ENCODE measurements at places on chromosomes 7 and 10.

DNA sequence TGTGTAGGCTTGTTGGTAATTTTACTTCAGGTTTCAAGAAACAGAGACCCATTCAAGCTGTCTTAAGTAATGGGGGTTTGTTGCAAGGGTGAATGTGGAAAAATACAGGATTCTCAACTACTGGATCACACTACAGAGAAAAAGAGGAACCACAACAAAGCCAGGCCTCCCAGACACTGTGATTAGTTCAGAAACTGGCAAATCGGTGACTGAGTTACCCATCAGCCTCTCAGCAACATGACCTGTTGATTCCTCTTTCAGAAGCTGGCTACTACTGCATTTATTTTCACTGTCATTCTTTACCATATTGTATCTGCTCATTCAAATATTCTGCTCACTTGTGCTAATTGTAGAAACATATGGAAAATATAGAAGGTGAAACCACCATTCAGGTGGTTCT is 16.0 kb downstream of the CCDC71L start:
- DNase-seq: no peak

GRCh38 chr10:114347241-114347640 is 57.1 kb downstream of the AFAP1L2 start:
- no peak for DNase-seq

DNA sequence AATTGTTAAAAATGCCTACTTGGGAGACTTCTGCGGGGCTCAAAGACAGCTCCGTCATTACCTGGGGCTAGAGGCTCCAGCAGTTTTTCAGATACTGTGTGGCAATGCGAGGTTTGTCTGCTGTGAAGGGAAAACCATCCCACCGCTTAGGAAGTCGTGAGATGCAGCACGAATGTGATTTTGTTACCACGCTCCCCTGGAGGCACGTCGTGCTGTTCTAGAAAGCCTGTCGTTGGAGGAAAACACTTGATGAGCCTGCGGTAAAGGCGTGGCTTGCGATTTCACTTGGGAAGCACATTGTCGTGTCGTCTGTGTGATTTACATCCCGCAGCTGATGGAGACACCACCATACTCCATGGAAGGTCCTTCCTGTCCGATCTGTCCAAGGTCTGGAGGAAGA is 39.3 kb downstream of the CAMK1D start:
- DNase-seq: no peak

DNA sequence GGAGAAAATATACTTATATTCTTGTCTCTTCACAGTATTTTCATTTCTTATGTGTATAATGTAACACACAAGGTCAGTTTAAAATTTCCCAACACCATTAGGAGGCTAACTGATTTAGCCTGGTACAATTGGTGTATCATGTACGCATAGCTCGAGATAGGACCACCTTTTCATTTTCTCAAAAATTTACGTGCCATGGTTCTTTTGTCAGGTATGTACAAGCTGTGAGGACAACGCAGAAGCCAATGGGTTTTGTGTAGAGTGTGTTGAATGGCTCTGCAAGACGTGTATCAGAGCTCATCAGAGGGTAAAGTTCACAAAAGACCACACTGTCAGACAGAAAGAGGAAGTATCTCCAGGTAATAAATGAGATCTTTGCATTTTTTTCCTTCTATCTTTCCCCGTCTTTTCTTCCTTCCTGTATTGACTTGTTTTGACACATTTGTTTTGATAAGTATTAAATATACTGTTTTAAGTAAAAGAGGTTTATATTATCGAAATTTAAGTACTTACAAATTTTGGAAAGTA is 55.0 kb downstream of the TRIM24 start:
- DNase-seq: no peak

DNA sequence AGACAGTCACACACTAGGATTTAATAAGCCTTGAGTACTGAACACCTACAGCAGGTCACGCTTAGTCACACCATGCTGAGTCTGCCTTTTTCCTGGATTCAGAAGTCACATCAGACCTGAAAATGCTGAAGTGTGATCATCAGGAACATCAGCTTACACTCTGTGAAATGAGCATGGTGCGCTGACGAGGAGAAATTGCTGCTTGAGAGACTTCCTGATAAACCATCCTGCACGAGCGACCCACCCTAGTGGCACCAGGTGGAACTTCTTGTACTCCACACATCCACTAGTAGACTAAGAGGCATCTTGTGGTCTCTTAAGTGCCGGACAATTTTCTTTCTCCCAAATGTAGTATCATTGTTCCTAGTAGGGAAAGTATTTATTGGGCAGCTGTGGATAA is 51.8 kb upstream of the MRLN start:
- DNase-seq: no peak

GRCh38 chr10:130236711-130237110 is 100.5 kb downstream of the GLRX3 start:
- DNase-seq: no peak

DNA sequence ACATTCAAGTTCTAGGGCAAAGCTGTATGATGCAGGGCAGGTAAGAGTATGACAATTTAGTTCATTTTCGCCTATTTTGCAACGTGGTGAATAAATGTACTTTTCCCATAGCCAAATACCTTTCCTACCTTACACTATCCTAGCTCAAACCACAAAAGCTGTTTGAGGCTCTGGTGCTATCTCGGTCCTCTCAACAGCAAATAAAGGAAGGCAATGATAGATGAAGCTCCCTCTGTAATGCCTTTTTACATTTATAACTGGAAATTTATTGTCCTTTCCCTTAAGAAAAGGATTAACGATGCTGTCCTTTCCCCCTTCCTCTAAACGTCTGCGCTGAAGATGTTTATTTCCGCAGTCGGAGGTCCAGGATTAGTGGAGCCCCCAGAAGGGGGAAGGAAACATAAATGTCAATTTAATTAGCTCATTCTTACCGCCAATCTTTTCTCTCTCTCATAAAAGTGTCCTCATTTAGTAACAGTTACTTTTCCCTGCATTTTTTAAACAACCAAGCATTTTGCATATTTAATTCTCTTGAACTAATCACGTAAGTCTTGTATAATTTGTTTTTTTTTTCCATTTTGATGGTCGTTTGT is 114.6 kb downstream of the PIP4K2A start:
- DNase-seq: no peak

DNA sequence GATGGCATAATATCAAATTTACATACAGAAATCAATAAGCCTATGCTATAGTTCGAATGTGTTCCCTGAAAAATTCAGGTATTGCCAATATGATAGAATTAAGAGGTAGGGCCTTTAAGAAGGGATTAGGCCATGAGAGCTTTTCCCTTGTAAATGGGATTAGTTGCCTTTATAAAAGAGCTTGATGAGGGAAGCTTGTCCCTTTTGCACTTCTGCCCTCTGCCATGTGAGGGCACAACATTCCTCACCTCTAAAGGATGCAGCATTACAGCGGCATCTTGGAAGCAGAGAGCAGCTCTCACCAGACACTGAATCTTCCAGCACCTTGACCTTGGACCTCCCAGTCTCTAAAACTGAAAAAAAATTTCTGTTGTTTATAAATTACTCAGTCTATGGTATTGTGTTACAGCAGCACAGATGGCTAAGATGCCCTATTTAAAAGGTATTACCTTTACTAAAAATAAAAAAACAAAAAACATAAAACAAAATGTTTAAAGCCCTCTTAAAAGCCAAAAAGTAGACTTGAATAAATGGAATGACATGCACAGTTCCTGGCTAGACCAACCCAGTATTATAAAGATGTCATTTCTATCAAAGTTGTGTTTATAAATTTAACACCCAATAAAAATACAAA is 909.6 kb downstream of the REEP3 start:
- DNase-seq: no peak

- DNase-seq: no peak
These were observed 945 bp downstream of the ADO start for GRCh38 chr10:62805231-62806099.

- DNase-seq: no peak
These were observed 6.8 kb upstream of the VSIR start for GRCh38 chr10:71780156-71780555.

GRCh38 chr7:50203521-50203920 is 101.0 kb upstream of the IKZF1 start:
- no peak for DNase-seq

DNA sequence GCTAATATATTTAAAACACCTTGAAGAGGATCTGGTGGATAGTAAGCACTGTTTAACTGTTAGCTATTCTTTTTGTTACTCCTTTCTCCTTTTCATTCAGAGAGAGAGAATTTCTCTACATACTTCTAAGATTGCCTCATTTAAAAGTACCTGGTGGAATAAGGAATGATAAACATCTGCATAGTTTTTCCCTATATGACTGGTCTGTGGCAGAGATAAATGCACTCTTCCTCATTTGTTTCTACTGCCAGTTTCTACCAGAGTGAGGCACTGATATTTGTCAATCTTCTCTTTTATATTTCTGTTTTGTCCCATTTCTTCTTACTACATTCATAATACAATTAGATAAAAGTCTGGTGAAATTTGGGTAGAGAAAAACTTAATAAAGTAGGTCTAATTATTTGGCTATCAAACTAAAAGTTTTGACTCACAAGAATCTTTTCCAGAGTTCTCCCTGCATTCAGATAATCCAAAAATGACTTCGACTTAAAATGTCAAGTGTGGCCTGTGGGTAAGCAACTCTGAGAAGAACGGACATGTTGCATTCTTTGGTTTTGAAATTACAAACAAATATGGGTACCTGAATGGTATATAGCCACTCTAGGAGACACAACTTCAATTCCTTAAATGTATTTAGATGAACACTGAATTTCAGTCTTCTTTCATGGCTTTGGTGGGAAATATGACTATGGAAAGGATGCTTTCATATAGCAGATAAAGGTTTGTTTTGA is 38.8 kb downstream of the RNLS start:
- DNase-seq: no peak

DNA sequence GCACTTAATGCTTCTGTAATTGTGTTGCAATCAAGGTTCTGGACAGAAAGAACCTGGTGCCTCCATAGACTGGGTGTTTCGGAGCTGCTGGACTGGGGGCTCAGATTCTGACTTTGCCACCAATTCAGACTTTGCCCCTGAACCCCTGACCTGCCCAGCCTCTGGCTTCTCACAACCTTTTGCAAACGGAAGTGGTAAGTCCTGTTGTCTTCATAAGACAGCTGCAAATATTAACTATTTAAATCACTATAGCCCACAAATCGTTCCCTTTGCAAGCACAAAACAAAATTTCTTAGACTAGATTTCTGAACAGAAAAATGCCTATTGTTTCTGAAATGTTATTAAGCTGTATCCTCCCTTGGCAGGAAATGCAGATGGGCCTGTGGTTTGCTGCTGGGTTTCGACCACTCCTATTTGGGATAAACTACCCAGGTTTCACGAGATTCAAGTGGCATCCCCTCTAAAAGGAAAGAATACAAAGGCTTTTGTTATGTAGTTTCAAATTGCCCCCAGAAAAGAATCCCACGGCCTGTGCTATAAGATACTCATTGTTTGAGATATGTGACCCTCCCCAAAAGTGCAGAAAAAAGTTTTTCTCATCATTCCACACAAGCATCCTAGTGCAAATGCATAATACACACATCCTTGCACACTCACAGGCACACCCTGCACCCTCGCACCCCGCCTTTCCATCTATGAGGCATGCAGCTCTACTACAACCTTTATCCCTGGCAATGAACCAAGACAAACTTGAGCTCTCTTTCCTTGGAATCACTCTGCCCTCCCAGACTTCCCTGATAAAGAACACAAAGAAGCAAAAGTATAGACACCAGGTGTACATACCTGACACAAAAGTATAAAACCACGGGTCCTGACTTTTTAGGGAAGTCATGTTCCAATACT is 209.1 kb downstream of the PRPF18 start:
- no peak for DNase-seq

DNA sequence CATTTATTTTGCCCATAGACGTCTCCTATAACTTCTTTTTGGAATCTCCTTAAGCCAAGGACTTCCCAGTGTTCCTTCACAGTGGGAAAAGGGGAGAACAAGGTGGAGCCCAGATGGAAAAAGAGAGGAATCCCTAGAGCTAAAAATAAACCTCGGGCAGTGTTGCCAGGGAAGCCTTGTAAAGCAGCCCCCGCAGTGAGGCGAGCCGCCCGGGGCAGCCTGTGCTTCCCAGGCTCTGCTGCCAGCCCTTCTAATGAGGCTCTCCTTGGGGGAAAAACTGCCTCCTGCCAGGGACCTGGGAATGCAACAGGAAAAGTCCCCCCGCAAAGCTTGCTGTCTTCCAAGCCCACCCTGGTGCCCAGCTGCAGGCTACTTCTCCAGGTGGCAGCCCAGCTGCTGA is 71.7 kb downstream of the SH3PXD2A start:
- DNase-seq: no peak

DNA sequence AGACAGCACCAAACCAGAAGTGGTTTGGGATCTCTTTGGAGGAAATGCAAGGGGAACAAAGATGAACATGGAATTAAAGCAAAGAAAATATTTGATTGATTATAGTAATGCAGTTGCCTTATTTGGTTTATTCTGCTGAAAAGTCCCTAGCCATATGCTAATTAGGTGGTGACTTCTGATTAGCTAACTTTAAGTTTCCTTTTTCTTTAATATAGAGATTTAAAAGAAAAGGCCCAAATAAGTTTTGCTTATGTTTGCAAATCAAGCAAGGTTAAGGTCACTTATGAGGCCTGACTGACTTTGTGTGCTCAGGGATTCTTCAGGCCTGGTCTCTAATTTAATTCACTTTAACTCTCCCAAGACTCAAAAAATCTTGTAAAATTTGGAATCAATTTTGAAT is 6.2 kb upstream of the ANKRD22 start:
- no peak for DNase-seq

DNA sequence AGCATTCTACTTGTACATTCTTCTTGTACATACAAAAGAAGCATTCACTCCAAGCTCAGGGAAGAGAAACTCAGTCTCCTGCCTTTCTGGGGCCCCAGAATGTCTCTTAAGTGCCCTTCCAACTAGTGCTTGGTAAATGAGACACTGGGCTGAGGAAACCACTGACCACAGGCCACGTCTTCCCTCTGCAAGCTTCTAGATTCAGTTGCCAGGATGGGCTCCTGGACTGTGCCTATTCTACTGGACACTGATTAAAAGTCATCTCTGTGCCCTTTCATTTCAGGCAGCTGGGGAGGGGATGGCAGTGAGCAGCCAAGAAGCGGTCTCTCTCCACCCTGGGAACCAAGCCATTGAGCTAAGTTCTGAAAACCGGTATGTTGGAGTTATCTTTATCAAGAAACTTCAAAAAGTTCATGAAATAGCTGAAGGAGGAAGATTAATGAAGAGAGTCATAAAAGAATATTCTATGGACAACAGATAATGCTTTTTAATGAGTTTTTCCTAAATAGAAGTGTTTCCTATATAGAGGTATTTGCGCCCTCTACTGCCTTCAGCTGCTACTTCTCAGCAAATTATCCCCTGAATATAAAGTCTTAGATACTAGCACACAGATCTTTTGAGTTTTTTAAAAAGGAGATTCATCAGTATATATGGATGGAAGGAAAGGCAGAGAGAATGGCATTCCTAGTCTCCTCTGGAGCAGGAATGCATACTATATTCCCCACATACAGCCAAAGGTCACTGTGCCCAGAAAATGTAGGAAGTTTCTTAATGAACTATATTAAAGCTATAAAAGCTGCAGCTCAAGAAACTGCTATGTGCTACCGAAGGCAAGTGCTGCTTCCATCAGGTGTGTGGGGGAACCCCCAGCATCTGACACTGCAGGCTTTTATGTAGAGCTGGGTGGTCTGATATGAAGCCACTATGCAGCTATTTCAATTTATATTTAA is 8.4 kb upstream of the IFIT1B start:
- no peak for DNase-seq
